Dermis blood vessel endothelial cell (primary cell): ENCODE measurements at places on chromosomes 5 and 9. TPM values are rescaled to one million over a fixed set of nuclear protein-coding genes. Genes with fewer than 3 reads are reported as not detected.

- peak; percentile 13 for DNase-seq
Observed at GRCh38 chr5:107275333-107275732, 395.4 kb downstream of the EFNA5 start.

DDX31 gene
- 13.1 and 15.0 TPM in 2 replicates for total RNA-seq

TAF11L10 gene
- total RNA-seq = not detected in 2 replicates

PFN3 gene
- total RNA-seq = not detected in 2 replicates

NRG2 gene
- 0.51 TPM in 2 replicates for total RNA-seq

DMGDH gene
- total RNA-seq = 0.68 and 1.4 TPM in 2 replicates
